Spleen (tissue), 13 donors: ENCODE measurements at places on chromosomes 12 and 14. TPM values are rescaled to one million over a fixed set of nuclear protein-coding genes. Genes with fewer than 3 reads are reported as not detected.
A peak's percentile ranks its signal among the peaks of the same experiment; 100 is the strongest.

Gene MMP19
- 67.5 TPM for total RNA-seq

GRCh38 chr12:124493809-124494750 is 73.3 kb downstream of the NCOR2 start:
- peaks cover 84% of the 10 kb centered on the region for H3K4me1 ChIP-seq
- peak overlapping the region; percentile 60 for H3K27ac ChIP-seq
- H3K4me3 ChIP-seq = no peak overlapping the region
- H3K36me3 ChIP-seq = peaks cover 9% of the 10 kb centered on the region
- H3K27me3 ChIP-seq = no peaks in the 10 kb centered on the region
- DNase-seq = peak; percentile 87

Gene FAM186B
- total RNA-seq = 0.40 TPM

Gene LHX5
- not detected for total RNA-seq

DNA sequence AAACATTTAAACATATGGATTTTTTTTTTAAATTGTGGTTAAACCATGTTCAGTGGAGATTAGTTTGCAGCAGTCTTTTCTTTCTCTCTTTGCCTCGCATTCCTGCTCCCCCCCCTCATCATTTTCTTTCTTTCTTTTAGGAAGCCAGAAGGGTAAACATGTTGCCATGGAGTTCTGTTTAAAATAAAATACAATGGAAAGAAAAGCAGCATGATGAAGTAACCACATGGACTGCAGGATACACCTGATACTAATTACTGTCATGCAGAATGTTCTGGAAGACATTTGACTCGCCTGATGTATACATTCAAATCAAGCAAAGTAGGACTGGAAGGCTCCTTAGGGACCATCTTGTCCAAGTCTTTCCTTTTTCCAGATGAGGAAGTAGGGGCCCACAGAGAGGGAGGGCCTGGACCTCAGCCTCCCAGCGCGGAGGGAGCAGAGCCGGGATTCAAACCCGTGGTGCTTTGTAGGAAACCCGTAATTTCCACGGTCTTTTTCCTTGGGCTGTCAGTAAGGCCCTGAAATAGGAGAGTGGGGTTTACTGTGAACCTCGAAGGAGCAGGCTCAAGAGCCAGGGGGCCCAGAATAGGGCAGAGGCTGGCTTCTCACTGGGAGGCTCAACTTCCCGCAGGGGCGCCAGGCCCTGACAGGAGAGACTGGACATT is 2.4 kb upstream of the MEG3 start:
- no peaks in the 10 kb centered on the region for H3K27me3 ChIP-seq
- no peak overlapping the region for H3K4me3 ChIP-seq
- no peak overlapping the region for H3K27ac ChIP-seq
- peaks cover 20% of the 10 kb centered on the region for H3K4me1 ChIP-seq
- DNase-seq = no peak
- no peaks in the 10 kb centered on the region for H3K36me3 ChIP-seq

Gene SERPINA3
- total RNA-seq = 3.4 TPM

Gene SMCO2
- not detected for total RNA-seq

Gene TDRD9
- 9.5 TPM for total RNA-seq

- DNase-seq = no peak
- peak overlapping the region; percentile 94 for H3K27ac ChIP-seq
- H3K36me3 ChIP-seq = no peaks in the 10 kb centered on the region
- peaks cover 50% of the 10 kb centered on the region for H3K4me1 ChIP-seq
- no peaks in the 10 kb centered on the region for H3K27me3 ChIP-seq
- H3K4me3 ChIP-seq = peak overlapping the region; percentile 78
Measured at GRCh38 chr14:74491956-74492775, 939 bp downstream of the NPC2 start.
